ENCODE measurements at places on chromosomes 13 and 19.

DNA sequence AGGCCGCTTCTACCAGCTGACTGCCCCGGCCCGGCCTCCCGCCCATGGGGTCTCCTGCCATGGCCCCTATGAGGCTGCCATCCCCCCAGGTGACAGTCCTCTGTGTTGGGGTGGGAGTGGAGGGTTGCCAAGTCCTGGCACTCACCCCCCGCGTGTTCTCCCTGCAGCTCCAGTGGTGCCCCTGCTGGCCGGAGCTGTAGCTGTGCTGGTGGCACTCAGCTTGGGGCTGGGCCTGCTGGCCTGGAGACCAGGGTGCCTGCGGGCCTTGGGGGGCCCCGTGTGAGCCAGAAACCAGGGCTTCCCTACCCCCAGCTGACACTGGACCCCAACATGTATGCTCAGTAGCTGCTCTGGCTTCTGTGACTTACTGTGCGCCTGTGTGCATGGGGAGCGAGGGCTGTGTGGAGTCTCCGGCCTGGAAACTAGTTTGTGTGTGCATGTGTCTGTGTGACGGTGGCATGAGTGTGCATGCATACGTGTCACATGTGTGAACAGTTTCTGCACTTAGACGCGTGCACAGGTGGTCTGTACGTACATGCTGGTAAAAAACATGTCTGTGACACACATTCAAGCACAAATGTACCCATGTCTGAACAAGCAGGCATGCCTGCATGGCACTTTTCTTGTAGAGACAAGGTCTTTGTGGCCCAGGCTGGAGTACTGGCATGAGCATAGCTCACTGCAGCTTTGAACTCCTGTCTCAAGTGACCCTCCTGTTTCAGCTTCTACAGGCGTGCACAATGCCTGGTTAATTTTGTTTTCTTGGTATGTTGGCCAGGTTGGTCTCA, 4.9 kb downstream of the ACP4 start:
- DNase-seq, result peak; percentile 56
- H3K27ac ChIP-seq, result peak overlapping the region; percentile 60
- H3K36me3 ChIP-seq, result peaks cover 17% of the 10 kb centered on the region
- peaks cover 10% of the 10 kb centered on the region for H3K4me1 ChIP-seq
- no peaks in the 10 kb centered on the region for H3K27me3 ChIP-seq
- no peak overlapping the region for H3K4me3 ChIP-seq

DNA sequence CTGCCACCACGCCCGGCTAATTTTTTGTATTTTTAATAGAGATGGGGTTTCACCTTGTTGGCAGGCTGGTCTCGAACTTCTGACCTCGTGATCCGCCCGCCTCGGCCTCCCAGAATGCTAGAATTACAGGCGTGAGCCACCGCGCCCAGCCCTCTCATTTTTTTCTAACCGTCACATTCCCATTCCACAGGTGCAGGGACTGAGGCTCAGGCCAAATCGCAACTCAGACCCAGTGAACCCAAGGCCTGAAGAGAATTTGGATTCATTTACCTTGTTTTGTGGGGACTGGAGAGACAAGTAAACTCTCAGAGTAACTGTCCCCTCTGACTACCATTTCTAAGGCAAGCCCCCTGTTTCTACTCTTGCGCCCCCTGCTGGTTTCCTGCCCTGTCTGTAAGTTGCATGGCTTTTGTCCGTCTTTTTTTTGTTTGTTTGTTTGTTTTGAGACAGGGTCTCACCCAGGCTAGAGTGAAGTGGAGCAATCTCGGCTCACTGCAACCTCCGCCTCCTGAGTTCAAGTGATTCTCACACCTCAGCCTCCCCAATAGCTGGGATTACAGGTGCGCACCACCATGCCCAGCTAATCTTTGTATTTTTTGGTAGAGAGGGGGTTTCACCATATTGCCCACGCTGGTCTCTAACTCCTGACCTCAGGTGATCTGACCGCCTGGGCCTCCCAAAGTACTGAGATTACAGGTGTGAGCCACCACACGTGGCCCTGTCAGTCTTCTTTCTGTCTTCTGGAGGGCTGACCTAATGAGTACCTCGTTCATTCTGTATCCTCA, 2.3 kb upstream of the STRN4 start:
- peak; percentile 87 for DNase-seq
- no peak overlapping the region for H3K4me3 ChIP-seq

DNA sequence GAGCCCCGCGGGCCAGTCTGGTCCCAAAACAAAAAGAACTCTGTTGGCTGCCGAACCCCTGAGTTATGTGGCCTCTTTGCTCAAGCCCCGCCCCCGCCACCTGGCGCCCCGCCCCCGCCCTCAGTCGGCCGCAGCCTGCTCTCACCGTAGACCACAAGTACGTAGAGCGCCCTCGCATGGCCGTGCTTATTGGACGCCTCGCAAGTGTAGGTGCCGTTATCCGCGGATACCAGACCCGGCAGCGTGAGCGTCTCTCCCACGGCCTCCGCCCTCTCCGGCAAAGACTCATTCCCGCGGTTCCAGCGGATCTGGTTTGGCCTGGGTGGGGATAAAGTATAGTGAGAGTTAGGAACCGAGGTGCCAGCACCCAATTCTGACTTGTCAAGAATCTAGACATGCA, 5.5 kb upstream of the ZNF428 start:
- H3K27me3 ChIP-seq, result peaks cover 2% of the 10 kb centered on the region
- no peak overlapping the region for H3K4me3 ChIP-seq
- no peak overlapping the region for H3K27ac ChIP-seq

- peak overlapping the region; percentile 57 for H3K27ac ChIP-seq
- H3K36me3 ChIP-seq, result peaks cover 38% of the 10 kb centered on the region
- no peak overlapping the region for H3K4me3 ChIP-seq
- H3K27me3 ChIP-seq, result no peaks in the 10 kb centered on the region
These were observed 24.8 kb upstream of the ZNF254 start for GRCh38 chr19:24062190-24062589.

DNA sequence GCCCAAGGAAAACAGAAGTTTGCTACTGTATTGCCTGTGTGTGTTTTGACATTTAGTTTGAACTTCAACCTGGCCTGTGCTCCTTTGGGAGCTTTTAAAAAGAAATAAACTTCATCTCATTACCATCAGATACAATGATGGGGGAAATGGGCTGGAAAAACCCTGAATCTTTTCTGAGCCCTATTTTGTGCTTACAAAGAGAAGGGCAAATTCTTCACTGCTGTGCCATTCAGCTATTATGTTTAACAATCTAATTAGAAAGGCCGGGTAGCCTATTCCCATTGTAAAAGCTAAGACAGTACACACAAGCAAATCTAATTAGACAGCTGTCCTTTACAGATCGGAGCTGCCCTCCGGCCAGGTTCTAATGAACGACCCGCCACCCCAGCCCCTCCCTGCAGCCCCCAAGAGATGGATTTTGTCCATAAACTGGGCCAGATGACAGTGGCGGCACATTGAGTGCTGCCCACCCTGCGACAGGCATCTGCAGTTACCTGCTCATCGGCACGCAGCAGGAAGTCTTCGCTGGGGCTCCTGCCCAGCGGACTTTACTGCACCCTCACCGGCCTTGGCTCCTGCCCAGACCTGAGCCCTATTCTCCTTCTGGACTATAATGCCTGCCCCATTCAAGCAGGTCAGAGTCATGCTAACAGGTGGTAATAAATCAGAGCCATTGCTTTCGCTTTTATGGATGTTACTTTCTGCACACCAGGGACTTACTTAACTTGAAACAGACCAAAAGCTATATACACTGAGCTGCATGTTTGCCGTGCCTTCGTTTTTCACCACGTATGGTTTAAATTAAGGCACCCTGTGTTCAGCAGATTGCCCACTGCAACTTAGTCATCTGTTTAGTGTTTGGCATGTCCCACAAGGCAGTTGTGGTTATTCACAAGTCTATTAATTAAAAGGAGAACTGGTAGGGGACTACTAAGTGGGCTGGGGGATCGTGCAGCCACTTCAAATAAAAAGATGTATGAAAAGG, 549.6 kb downstream of the FGF9 start:
- no peaks in the 10 kb centered on the region for H3K27me3 ChIP-seq
- H3K36me3 ChIP-seq, result no peaks in the 10 kb centered on the region
- no peak overlapping the region for H3K27ac ChIP-seq

- no peaks in the 10 kb centered on the region for H3K4me1 ChIP-seq
- no peak for DNase-seq
- H3K36me3 ChIP-seq, result no peaks in the 10 kb centered on the region
- peaks cover 4% of the 10 kb centered on the region for H3K27me3 ChIP-seq
- H3K4me3 ChIP-seq, result no peak overlapping the region
These were observed 113.5 kb upstream of the EDNRB start for GRCh38 chr13:78032132-78032531.

GRCh38 chr13:61362522-61362921, 53.1 kb downstream of the PCDH20 start:
- H3K36me3 ChIP-seq, result no peaks in the 10 kb centered on the region
- no peaks in the 10 kb centered on the region for H3K4me1 ChIP-seq
- H3K4me3 ChIP-seq, result no peak overlapping the region
- H3K27me3 ChIP-seq, result no peaks in the 10 kb centered on the region
- no peak overlapping the region for H3K27ac ChIP-seq
- no peak for DNase-seq

DNA sequence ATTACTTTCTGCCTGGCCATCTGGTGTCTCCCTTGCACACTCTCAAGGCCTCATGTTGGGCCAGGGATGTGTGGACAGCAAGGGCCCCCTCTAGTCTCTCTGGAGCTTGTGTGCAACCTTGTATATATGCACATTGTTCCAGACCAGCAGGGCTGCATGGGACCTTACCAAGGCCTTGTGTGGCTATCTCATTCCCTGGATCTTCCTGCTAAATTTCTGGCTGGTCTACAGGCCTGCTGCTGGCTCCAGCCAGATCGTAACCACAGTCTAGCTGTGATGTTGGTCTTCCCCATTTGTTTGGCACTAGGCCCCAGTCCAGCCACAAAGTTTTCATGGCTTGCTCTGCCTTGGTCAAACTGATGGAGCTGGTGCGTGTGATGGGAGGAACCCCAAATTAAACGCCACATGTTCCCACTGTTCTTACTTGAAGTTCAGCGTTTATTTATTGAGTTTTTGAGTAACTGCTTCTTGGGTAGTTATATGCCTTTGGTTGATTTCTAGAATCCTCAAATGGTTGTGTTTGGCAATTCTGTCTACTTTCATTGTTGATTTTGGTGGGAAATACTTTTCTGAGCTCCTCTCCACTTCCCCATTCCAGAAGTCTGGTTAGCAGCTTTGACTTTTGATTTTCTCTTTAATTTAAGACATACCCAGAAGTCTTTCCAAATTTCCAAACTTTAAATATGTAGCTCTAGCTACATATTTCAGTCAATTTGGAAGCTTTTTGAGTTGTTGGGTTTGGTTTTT, 56.4 kb downstream of the SIPA1L3 start:
- peaks cover 16% of the 10 kb centered on the region for H3K4me1 ChIP-seq
- H3K27ac ChIP-seq, result no peak overlapping the region
- H3K36me3 ChIP-seq, result peaks cover 15% of the 10 kb centered on the region
- H3K27me3 ChIP-seq, result no peaks in the 10 kb centered on the region

- H3K36me3 ChIP-seq, result peaks cover 25% of the 10 kb centered on the region
- peak overlapping the region; percentile 83 for H3K4me3 ChIP-seq
- H3K27me3 ChIP-seq, result peaks cover 6% of the 10 kb centered on the region
- H3K27ac ChIP-seq, result peak overlapping the region; percentile 72
- peak; percentile 85 for DNase-seq
- H3K4me1 ChIP-seq, result peaks cover 25% of the 10 kb centered on the region
These were observed 27.7 kb downstream of the ZNF844 start for GRCh38 chr19:12092065-12092867.

DNA sequence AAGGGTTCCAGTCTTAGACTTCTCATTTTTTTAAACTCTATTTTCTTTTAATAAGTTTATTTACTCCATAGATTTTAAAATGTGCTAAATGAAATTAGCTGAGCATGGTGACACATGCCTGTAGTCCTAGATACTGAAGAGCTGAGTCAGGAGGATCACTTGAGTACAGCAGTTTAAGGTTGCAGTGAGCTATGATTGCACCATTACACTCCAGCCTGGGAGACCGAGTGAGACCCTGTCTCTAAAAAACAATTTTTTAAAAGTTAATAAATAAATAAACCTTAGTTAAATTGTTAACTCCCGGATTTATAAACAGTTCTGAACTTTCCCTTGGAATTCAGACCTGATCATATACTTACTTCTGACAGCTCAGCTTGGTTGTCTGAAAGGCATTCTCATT, 32.5 kb downstream of the PCDH20 start:
- no peaks in the 10 kb centered on the region for H3K36me3 ChIP-seq
- no peaks in the 10 kb centered on the region for H3K27me3 ChIP-seq
- no peak overlapping the region for H3K4me3 ChIP-seq
